ENCODE measurements at places on chromosomes 13 and 19.

GRCh38 chr13:51816604-51817249 is 12.8 kb upstream of the DHRS12 start:
- DNase-seq, result no peak

- DNase-seq, result no peak
Measured at GRCh38 chr19:58170860-58171259, 12.0 kb upstream of the ZNF274 start.

- DNase-seq, result no peak
Measured at GRCh38 chr19:39293394-39293793, 2.8 kb upstream of the IFNL1 start.

- no peak for DNase-seq
Measured at GRCh38 chr19:41442473-41443355, at the start of gene ERICH4. ERICH4 (plus strand) TSS chr19:41443156; CDS start chr19:41443170, 14 bp downstream.

DNA sequence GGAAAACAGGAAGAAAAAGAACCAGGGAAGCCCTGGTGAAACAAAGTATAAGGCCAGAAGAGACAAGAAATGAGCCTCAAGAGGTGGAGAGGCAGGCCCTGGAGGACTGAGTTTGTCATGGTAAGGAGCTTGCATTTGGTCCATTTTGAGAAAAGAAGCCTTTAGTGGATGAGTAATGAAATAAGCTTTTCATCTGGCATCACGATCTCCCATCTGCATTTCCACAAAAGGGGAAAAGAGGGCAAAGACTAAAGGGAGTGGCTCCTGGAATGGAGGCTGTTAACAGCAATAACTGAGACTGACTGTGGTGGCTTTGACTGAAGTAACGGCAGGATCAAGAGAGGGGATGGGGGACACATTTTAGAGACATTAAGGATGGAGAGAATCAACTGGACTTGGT is 148.8 kb upstream of the NBEA start:
- DNase-seq, result no peak

- DNase-seq, result peak; percentile 59
Measured at GRCh38 chr13:25692099-25692498, 320.3 kb downstream of the ATP8A2 start.

DNA sequence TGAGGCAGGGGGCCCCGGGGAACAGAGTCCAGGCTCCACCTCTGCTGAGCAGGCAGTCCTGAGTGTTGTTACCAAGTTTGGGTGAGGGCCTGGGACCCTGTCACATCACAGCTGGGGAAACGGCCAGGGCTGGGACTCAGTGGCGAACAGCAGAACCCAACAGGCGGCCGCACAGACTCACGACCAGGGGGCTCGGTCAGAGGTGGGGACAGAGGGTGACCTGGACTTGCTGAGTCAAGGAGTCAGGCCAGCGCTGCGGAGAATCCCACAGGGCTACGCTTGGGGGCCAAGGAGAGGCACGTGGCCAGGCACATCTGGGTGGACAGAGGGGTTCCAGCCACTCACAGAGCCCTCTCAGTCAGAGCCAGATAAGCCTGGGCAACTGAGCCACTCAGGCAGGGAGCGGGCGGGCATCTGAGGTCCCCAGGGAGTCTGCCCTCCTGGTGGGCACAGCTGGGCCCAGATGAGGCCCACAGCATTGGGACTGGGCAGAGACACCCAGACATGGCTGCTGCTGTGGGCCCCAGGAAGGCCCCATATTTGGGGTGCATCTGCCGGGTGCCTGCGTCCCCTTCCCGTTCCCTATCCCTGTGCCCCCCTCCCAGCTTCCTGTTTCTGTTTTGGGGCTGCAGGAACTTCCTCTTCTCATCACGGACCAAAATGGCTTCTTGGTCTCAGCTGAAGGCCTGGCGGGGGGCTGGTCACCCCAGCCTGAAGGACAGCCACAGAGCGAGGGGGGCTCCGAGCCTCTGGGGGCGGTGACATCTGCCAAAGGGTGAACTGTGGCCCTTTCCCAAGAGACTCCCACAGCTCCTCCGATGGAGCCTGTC is 34.0 kb downstream of the CEBPA start:
- DNase-seq, result no peak

DNA sequence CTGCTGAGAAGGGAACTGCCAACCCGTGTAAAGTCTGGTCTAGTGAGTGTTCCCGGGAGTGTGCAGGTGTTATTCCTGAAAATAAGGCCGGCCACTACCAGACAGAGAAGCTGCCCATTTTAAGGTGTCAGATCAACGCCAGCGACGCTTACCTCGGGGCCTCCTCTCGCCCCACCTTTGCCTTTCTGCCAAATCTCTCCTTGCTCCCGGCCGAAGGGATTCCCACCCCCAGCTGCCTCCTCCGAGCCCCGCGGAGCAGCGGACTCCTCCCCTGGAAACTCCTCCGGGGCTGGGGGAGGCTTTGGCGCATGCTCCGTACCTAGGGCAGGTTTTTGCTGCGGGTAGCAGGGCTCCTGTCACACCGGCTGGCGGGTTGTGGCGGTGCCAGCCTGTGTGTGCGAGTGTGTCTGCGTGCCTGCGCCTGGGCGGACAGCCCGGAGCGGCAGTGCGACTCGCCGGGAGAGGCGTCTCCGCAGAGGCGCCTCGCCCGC is at the start of gene HS6ST3:
Gene HS6ST3 (plus strand): TSS at position 359 of the 491 bp plus-strand sequence.
- no peak for DNase-seq

DNA sequence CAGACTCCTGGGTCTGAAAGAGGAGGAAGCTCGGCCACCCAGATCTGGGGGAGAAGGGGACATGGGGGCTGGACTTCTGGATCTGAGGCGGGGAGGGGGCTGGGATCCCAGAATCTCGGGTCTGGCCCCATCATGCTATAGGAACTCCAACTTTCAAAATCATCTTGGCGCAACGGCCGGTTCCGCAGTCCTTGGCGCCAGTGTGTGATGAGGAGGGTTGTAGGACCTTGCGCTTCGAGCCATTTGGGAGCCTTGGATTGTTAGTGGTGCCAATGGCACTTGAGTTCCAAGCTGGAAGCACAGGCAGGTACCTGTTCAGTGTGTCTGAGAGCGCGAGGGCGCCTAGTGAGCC is 324 bp downstream of the RUVBL2 start:
- no peak for DNase-seq

DNA sequence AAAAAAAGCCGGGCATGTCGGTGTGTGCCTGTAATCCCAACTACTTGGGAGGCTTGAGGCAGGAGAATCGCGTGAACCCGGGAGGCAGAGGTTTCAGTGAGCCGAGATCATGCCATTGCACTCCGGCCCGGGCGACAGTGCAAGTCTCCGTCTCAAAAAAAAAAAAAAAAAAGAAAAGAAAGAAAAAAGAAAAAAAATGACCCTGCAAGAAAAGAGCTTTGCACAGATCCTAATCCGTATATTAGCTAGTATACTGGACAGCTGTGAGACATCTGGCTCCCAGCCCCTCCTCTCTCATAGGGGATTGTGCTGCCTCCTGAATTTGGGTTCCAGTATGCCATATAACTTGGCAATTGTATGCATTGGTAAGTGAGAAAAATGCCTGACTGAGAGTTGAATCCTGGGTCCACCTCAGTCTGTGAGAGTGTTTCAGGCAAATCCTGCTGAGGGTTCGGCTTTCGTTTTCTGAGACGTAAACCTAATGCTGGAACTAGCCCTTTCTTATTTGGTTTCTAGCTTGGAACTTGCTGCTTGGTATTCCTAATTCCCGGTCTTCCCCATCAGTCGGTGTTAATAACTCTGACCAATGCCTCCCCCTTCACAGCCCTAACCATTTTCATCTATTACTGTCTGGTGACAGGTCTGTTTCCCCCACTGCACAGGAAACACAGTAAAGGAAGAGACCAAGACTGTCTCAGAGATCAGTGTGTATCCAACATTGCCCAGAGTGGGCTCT is 1.3 kb upstream of the AKT2 start:
- DNase-seq, result no peak

DNA sequence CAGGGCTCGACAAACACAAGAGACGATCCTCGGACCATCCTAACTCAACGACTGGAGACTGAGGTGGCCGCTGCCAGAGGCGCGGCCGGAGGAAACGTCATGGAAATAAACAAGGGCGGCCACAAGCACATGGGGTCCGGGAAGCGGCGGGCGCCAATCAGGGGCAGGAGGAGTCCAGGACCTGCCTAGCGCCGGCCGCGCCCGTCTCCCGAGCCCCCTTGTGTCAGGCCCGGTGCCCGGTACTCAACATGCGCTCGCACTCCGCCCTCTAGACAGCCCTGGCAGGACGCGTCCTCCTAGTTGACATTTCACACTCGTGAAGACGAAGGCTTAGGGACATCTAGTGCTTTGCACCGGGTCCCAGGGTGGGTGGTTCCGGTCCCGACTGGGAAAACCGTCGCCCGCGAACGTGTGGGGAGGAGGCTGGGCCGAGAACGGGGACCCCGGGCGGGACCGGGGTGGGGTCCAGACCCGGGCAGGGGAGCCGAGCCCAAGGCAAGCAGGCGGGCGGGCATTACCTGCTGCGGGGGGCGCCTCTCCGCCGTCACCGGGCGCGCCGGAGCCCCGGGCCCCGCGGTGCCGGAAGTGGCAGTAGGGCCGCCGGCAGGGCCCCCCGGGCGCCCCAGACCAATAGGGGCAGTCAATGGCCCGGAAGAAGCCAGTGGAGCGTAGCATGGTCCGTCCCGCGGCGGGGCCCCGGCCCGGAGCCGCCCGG is 442 bp downstream of the REXO1 start:
- DNase-seq, result no peak

DNA sequence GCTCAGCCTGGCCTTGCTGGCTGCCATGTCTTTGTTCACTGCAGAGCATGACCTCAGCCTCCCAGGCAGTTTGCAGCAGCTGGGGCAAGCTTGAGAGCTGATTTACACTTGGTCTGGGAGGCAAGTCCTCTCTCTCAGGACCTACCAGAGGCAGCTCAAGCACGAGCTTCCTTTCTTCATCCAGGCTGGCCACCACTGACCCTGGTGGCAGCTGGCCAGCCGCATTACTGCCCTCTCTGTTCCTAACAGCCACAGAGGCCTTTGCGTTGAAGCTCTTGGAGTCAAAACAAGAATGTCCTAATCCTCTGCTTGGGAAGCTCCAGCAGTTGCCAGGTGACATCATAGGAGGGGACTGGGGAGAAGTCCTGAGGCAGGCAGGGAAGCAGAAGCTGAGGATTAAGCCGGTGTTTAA is 85.7 kb downstream of the NUFIP1 start:
- DNase-seq, result no peak

GRCh38 chr13:110097013-110097412 is 209.9 kb downstream of the COL4A1 start:
- no peak for DNase-seq

GRCh38 chr13:63492604-63493003 is 2077.0 kb upstream of the PCDH20 start:
- no peak for DNase-seq
